ENCODE measurements at places on chromosomes 6 and 20.

- no peak for DNase-seq
Measured at GRCh38 chr20:50594591-50595432, 84.6 kb downstream of the PTPN1 start.

- DNase-seq = no peak
Measured at GRCh38 chr6:15205321-15205720, 40.5 kb upstream of the JARID2 start.

GRCh38 chr6:57195457-57195856, 23.3 kb downstream of the BAG2 start:
- DNase-seq = no peak

DNA sequence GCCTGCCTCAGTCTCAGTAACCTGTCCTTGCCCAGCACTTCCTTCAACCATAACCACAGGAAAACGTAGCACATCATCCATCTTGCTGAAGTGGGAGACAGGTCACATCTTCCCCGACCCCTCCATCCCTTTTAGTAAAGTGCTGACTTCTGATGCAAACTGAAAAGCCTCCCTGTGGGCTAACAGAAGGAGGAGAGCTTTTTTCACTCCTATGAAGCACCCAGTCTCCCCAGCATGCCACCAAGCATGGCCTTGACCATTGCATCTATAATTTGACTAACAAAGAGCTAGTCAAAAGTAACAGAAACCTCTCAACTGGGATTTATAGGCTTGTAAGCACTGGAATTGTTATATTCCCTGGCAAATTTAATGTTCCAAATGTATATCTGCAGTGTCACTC, 288.9 kb upstream of the IRAK1BP1 start:
- no peak for DNase-seq

DNA sequence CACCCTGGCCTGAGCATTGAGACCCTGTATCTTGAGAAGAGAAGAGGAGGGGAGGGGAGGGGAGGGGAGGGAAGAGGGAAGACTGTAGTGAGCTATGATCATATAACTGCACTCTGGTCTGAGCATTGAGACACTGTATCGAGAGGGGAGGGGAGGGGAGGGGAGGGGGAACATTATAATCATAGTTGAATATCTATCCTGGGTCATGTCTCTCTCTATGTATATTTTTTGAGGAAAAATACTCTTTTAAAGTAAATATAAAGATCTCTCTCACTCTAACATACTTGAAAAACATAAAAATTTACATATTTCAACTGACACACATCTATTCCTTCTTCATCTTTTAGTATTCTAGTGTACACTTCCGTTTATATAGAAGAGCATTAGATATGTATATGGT, 431.0 kb downstream of the CDKAL1 start:
- no peak for DNase-seq

DNA sequence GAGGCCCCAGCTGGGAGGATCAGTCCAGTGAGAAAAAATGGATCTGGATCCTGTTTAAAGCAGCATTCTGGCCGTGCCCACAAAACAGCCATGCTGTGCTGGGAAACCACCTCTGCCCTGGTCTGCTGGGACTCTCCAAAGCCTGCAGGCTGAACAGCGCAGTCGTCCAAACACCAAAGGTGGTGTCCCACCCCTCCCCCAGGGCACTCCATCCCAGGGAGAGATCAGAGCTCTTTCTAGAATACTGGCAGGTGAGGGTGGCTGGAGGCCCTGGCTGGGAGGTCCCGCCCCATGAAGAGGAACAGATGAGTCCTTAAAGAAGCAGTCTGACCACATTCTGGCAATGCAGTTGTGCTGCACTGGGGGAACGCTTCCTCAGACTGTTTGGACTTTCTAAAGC, 84.6 kb downstream of the MRAP2 start:
- no peak for DNase-seq

DNA sequence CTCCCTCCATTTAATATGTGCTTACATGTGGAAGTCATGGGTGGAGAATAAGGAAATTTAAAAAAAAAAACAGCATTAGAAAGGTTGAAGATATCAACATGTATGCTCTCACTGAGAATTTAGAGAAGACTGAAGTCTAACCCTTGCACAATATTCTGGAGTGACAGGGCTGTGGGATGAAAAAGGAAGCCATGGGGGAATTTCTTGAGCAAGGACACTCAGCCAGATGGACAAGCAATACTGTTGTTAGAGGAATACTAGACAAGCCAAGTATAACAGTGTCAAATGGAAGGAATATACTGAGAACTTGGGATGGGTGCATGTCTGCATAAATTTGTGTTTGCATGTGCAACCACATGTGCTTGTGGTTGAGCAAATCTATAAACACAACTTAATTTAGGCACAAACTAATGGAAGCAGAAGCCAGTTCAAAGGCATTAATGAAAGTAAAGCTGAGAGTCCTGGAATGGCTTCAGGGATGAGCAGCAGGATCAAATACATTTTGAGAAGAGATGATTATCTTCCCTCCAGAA, 119.7 kb downstream of the ADGRB3 start:
- DNase-seq = no peak

GRCh38 chr6:2733736-2734480, 16.8 kb downstream of the MYLK4 start:
- peak; percentile 60 for DNase-seq

DNA sequence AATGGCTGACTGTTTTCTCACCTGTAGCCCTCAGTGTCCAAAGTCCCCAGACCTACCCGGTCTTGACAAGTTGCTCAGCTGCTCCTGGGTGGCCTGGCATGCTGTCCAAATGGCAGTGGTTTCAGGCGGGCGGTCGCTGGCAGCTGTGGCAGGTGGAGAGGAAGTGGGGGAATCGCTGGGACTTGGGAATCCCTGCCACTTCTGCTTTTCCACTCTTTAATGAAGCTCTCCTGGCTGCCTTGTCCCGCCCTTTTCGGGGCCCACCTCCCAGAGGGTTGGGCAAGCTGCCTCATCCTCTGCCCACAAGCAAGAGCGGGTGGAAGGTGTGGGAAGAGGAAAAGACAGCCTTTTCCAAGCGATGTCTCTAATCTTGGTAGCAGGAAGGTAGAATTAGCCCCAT, at the start of gene OCSTAMP:
Gene OCSTAMP, minus strand, starts transcription at position 194 of the 400 bp plus-strand sequence. Its CDS starts 94 bp downstream, at position 100.
- DNase-seq = no peak

All from spinal cord (tissue), 10 donors.